ENCODE measurements at places on chromosomes 5 and 9.

GRCh38 chr9:78821126-78821822 is 524.3 kb downstream of the PSAT1 start:
- DNase-seq = no peak

DNA sequence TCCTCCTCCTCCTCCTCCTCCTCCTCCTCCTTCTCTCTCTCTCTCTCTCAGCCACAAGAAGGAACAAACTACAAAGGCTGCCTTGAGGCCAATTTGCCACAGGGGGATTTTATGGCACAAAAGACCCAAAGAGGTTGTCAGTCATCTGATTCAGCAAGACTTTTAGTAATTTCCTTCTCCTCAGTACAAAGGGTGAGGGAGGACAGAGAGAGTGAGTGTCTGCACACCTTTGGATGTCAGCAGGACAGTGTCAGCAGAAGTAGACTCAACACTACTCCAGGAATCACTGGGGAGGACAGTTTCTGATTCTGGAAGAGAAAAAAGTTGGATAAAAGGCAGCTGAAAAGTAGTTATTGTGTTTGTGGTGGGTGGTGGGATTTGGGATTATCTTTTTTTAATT is 13.6 kb downstream of the TIMD4 start:
- no peak for DNase-seq

DNA sequence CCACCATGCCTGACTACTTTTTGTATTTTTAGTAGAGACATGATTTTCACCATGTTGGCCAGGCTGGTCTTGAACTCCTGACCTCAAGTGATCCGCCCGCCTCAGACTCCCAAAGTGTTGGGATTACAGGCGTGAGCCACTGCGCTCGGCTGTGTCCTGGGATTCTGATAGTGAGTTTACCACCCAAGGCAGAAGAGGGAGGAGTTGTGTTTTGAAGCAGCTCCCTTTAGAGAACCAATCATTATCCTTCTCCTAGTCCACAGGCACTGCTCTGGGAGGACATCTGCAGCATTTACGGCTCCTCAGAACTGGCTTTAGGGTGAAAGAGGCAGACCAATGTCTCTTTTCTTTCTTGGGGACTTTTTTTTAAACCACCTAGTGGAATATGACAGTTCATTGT is 5.7 kb downstream of the C9orf152 start:
- DNase-seq = no peak

DNA sequence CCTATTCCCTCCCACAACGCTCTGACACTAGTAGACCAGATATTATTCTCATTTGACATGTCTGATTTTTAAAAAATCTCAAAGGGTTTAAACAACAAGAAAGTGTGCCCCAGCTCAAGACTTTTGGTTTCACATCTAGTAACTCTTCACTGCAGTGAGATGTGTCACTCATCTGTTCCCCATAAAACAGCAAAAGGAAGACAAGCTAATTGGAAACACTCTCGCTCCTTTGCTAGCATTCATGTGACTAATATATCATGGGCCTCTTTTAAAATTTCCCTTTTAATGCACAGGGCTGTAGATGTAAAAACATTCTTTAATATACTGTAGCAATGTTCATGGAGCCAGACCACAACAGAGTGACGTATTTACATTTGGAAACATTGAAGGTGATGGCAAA is 372.6 kb downstream of the ZNF608 start:
- no peak for DNase-seq

DNA sequence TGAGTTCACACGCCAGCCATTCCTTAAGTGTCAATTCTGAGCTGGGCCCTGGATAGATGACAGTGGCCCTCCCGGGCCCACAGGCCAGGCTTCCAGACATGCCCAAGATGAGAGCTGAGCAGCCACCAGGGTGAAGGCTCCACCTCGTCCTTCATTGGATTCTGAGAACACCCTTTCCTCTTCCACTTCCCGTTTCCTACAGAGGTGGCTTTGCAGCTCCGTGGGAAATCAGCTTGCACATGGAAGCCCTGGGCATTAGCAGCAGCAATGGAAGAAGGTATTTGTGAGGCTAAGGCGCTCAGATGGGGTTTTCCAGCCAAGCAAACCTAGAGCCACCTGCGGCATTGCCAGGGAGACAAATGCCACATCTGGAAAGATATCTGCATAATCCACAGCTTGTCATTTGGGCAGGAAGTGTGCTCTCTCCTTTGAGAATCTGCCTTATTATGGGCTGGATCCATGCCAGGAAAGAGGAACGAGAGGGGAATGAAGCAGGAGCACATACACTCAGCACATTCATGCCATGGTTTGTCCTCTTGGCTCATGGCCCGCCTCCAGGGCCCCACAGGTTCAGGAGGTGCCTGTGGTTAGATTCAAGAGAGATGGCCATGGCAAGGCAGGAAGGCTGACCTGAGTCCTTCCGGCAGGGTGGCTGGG is 34.1 kb downstream of the CFAP77 start:
- no peak for DNase-seq

DNA sequence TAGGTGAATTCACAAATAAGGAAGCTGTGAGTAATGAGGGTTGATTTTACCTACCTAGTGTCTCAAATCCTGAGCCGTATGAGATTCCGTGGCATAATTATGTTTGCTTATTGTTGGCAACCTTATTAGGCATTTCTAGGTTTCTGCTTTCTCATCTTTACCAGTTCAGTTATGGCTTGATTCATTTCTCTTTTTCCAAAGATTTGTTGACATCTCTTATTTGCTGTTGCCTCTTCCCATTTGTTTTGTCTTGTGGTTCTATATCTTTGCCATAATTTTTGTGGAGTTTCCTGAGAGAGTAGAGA is 470 bp downstream of the IL31RA start:
- no peak for DNase-seq

Data from stimulated activated CD8-positive, alpha-beta memory T cell treated with anti-CD3 and anti-CD28 coated beads, Interleukin-4, amount 100 ng/mL, for 24 hours (primary cell).